ENCODE measurements at places on chromosomes 1 and 21.

GRCh38 chr1:28508435-28508754 lies 2.6 kb downstream of the RCC1 start:
- DNase-seq = no peak

- DNase-seq = no peak
These were observed 83.3 kb downstream of the CDC42BPA start for GRCh38 chr1:227234998-227235405.

- no peak for DNase-seq
These were observed 38.0 kb upstream of the ATP1A1 start for GRCh38 chr1:116334868-116335635.

- no peak for DNase-seq
These were observed 37.3 kb upstream of the ASB17 start for GRCh38 chr1:75969550-75969949.

GRCh38 chr21:42169758-42170157 lies 49.2 kb upstream of the ABCG1 start:
- DNase-seq = no peak

DNA sequence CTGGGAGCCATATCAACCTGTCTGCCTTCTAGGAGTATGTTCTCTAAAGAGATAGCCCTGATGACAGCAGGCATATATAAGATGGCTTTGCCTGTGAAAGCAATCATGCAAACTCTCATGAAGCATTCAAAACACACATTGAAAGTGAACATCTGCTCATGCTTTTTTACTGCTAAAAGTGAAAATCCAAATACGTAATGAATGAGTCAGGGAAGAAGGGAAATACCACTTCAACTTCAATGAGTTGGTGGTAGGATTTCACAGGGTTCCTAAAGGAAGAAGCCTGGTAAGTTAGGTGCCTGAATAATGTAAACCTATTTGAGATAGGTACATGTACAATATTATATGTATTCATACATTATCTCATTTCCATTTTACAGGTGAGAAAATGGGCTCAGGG lies 50.5 kb upstream of the SLFNL1 start:
- DNase-seq = no peak

DNA sequence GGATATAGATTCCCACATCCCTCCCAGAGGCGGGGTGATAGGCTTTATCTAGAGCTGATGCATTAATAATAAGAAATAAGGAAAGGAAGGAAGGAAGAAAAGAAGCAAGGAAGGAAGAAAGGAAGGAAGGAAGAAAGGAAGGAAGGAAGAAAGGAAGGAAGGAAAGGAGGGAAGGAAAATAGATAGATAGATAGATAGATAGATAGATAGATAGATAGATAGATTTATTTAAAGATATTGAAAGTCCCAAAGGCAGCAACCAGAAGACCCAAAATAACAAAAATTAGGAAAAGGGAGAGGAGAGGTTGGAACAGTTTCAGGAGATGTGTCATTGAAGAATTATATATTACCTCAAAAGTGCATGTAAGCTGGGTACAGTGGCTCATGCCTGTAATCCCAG lies 12.2 kb upstream of the SLC26A9 start:
- DNase-seq = no peak
